Activated CD8-positive, alpha-beta T cell treated with anti-CD3 and anti-CD28 coated beads, Interleukin-2, amount 10 ng/mL, durations not matched to agents 7 days and 5 days (primary cell): ENCODE measurements at places on chromosomes 3 and 15. TPM values are rescaled to one million over a fixed set of nuclear protein-coding genes. Genes with fewer than 3 reads are reported as not detected.

GRCh38 chr3:42749753-42750231, 23.3 kb downstream of the CCDC13 start:
- DNase-seq: no peak

DNA sequence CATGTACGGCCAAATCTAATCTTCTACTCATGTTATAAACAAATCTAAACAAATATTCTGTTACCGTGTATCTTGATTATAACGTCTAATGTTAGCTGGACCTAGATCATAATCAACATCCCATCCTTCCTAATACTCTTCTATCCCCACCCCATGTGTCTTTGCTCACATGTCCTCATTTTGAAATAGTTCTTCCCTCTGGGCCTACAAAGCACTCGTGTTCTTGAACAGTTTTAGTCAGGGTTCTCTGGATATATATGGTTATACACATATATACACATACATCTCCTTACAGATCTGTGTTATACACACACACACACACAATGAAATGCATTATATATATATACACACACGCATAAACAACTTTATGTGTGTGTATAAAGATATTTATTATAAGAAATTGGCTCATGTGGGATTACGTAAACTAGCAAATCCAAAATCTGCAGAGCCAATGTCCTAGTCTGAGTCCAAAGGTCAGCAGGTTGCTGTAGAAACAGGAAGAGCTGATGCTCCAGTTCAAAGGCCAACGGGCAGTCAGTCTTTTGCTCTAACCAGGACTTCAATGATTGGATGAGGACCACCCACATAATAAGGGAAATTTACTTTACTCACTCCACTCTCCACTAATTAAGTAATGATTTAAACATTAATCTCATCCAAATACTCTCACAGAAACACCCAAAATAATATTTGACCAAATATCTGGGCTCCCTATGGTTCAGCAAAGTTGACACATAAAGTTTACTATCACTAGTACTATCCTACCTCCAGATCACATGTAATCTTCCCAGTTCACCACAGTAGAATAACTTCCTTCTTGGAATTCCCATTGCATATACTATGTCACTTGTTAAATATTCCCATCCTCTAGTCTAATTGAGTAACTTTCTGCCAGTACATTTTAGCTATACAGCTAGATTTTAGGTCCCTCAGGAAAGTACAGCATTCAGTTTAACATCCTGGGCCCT, 450.0 kb downstream of the ROBO1 start:
- DNase-seq: no peak

- no peak for DNase-seq
These were observed 3.0 kb downstream of the DUT start for GRCh38 chr15:48334260-48334659.

DNA sequence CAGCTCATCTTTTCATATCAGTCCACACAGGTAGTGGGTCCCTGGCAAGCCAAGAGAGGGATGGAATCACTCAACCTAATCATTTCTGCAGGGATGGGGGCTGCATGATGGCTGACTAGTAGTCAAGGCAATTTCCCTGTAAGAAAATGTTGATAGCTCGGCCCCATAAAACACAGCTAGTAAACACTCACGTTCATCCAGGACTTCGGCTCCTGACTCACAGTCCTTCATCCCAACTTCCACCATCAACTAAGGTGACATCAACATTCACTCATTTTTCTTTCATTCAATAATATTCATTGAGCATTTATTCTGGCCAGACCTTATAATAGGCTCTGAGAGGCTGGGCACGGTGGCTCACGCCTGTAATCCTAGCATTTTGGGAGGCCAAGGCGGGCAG, 4.4 kb upstream of the ACAP2 start:
- DNase-seq: no peak

DNA sequence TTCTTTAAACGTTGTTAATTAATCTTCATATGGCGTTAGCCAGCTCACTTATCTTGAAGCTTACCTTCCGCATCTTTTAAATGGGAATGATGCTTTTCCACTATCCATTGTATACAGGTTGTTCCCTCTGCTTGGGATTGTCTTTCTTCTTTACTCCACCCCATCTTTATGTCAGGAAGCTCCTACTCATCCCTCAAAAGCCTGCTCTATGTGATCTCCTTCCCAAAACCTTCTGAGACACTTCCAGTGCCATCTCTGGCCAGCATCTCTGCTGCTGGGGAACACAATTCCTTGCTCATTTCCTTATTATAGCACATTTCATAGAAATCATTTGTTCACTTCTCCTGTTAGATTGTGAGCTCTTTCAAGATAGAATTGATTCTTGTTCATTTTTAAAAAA, 4.3 kb downstream of the RASA2 start:
- no peak for DNase-seq

GRCh38 chr15:71732636-71733035, 77.7 kb upstream of the NR2E3 start:
- DNase-seq: no peak

DNA sequence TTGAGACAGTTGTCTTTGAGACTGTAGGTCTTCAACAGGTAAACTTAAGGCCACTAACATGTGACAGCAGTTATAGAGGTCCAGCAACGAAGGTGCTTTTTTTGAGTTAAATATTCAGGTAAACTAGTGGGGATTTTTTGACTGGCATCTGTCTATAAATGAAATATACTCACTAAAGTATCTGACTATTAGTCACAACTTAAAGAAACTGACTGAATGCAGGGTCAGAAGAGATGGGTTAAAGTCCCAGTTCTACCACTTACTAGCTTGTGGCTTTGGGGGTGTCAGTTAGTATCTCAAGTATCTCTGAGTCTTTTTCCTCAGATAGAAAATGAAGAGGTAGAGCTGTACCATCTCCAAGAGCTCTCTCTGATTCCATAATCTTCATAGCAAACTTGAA, 18.0 kb downstream of the MIX23 start:
- DNase-seq: no peak

GRCh38 chr3:98962189-98962930, 60.9 kb upstream of the DCBLD2 start:
- DNase-seq: no peak

DNA sequence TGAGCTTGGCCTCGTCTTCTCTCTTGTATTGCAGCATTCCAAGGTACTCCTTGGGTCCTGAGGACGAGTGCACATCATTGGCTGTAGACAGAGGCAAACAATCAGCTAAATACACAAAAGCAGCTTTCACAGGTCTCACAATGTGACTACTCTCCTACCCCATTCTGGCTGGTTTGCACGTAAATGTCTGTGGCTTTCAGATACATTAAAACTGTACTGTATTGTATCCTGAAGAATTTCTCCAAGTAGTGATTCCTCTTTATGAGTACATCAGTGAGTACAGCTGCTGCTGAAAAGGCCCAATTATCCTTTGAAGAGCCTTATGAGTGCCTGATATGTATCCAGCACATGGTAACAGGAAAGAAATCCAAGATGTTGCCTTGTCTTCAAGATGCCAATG, 22.0 kb upstream of the GNB5 start:
- DNase-seq: no peak

GRCh38 chr15:66917904-66918448, 147.4 kb upstream of the SMAD3 start:
- no peak for DNase-seq

DNA sequence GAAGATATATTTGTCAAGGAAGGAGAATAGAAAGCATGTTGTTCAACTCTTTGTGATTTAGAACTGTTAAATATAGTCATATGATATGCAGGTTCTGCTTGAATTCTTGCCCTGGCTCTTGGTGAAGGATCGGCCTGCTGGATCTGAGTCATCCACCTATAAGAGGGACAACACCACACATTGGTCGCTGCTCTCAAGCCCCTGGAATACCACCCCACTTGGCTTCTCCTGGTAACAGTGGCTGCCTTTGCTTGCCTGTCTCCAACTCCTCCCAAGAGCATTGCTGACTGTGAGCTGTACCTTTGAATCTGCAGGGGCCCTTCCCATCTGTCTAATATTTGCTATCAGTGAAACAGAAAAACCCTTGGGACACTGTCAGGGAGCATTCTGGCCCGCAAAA, 78.9 kb upstream of the DGKG start:
- DNase-seq: no peak

GRCh38 chr3:86420990-86421739, 569.8 kb downstream of the VGLL3 start:
- no peak for DNase-seq

The UCN2 gene
- total RNA-seq: not detected

The CAND2 gene
- total RNA-seq: 0.53 TPM

The CORO2B gene
- total RNA-seq: not detected

The PLSCR5 gene
- not detected for total RNA-seq
